Renal cortical epithelial cell (primary cell): ENCODE measurements at places on chromosomes 5 and 9. TPM values are rescaled to one million over a fixed set of nuclear protein-coding genes. Genes with fewer than 3 reads are reported as not detected.

PTGES gene
- 3.2 and 42.7 TPM in 2 replicates for total RNA-seq

SAP30L gene
- 10.9 and 23.9 TPM in 2 replicates for total RNA-seq

SOHLH1 gene
- total RNA-seq, result not detected in 2 replicates

HARS2 gene
- total RNA-seq, result 40.4 and 51.1 TPM in 2 replicates

ZNF608 gene
- total RNA-seq, result 59.6 and 116 TPM in 2 replicates

SIT1 gene
- not detected in 2 replicates for total RNA-seq

SH3TC2 gene
- total RNA-seq, result 6.4 and 13.9 TPM in 2 replicates

CHSY3 gene
- total RNA-seq, result 0.70 and 2.1 TPM in 2 replicates

COMMD10 gene
- total RNA-seq, result 42.1 and 72.8 TPM in 2 replicates

COL15A1 gene
- total RNA-seq, result 0.05 and 0.35 TPM in 2 replicates

TLX3 gene
- 0.35 TPM in 1 of 2 replicates, not detected in the other for total RNA-seq

CMBL gene
- 7.6 and 28.6 TPM in 2 replicates for total RNA-seq

RNF180 gene
- total RNA-seq, result 13.0 and 35.2 TPM in 2 replicates

DDX4 gene
- not detected in 2 replicates for total RNA-seq

THBS4 gene
- 0.55 and 0.87 TPM in 2 replicates for total RNA-seq

SLC36A2 gene
- total RNA-seq, result 0.89 TPM in 1 of 2 replicates, not detected in the other

PFN3 gene
- total RNA-seq, result not detected in 2 replicates

PRDM9 gene
- total RNA-seq, result not detected in 2 replicates

TEX48 gene
- not detected in 2 replicates for total RNA-seq

PKD2L2 gene
- total RNA-seq, result 0.05 TPM in 1 of 2 replicates, not detected in the other
